ENCODE measurements at places on chromosomes 12 and 14.

- no peak for DNase-seq
Observed at GRCh38 chr14:104307246-104307626, 168.8 kb downstream of the KIF26A start.

DNA sequence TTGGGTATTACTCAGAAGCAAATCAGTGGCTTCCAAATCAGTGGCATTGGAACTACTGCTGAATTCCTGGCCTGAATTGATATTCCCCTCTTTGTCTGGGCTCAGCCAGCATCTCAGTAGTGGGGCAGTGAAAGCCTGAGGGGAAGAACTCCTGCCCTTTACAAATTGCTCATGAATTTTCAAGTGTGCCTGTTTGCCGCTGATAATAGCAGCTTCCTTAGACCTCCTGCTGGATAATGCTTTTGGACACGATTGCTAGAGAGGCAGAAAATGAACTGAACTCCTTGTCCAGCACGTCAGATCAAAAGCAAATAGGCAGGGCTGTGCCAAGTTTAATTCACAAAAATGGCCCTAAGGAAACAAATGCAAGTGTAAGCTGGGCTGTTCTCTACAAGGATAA is 91.3 kb upstream of the GZMB start:
- DNase-seq: no peak

DNA sequence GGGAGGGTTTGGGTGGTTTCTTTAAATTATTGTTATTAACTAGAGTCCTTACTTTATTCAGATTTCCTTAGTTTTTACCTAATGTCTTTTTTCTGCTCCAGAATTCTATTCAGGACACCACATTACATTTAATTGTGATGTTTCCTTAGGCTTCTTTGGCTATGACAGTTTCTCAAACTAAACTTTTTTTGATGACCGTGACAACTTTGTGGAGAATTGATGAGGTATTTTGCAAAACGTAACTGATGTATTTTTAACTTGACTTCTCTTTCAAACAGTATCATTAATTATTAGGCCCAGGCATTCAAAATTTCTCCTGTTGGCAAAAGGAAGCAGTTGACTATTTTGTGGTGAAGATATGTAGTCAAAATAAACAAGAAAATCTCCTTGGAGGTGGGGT is 10.5 kb downstream of the RNASE6 start:
- DNase-seq: no peak

GRCh38 chr12:98863167-98863566 is 218.1 kb downstream of the APAF1 start:
- no peak for DNase-seq

DNA sequence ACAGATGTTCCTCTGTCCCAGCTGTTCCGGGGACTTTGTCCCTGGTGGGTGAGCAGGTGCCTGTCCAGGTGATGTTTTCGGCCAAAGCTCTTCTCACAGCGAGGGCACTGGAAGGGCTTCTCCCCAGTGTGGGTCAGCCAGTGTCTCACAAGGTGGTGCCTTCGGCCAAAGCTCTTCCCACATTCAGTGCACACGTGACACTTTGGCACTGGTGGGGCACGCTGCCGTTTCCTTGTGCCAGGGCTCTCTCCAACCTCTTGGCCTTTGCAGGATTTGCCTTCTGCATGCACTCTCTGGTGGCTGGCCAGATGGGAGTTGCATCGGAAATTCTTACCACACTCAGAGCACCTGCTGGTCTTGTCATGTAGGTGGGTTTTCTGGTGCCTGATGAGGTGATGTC is 7.7 kb downstream of the ZNF641 start:
- DNase-seq: no peak

GRCh38 chr12:89636052-89636775 is 72.4 kb downstream of the ATP2B1 start:
- DNase-seq: no peak

GRCh38 chr12:88946372-88946997 is 366.2 kb upstream of the KITLG start:
- DNase-seq: no peak

DNA sequence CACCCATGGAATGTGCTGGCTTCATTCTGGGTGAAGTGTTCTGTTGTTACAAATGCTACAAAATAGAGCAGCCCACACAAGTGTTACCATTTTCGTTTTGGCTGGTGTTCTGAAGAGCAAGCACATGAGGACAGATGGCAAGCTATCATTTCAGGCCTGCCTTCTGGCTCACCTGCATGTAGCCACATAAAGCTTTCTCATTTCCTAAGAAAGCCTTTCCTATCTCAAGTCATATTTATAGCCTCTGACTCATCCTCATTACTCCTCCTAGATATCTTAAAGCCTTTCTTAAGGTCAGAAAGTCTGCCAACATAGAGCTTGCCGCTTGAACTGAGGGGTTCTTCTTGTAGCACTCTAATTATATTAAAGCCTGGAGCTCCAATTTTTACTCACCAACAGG is 89.0 kb downstream of the PTPRR start:
- no peak for DNase-seq

- no peak for DNase-seq
Observed at GRCh38 chr14:100679153-100679552, 47.5 kb upstream of the DLK1 start.

DNA sequence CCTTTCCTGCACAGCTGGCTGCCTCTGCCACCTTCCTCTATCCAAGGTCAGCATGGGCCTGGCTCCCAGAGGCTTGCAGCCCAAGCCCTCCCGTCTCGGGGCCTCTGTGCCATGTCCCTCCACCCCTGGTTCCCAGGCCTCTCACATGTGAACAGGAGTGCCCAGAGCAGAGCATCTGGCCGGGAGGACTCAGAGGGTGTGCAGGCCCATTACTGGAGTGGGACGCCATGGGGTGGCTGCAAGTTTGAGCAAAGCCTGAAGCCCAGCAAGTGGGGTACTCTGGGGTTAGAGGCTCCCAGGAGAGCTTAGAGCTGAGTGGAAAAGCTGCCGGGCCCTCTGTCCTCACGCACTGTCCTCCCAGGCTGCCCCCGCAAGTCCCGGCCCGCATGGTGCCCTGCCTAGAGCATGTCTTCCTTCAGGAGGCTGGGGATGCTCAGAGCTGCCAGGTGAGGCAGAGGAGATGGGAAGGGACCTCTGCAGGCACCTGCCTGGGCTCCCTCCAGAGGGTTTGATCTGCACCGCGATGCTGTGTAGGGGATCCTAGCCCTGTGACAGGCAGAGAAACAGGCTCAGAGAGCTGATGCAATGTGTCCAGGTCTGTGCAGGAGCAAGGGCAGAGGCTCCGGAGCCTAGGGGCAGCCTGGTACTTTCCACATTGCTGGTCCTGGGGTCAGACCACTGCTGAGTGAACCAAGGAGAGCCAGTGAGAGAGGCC is 39.8 kb downstream of the DIO3 start:
- no peak for DNase-seq

GRCh38 chr12:119689935-119690500 is 22.1 kb downstream of the PRKAB1 start:
- DNase-seq: no peak

DNA sequence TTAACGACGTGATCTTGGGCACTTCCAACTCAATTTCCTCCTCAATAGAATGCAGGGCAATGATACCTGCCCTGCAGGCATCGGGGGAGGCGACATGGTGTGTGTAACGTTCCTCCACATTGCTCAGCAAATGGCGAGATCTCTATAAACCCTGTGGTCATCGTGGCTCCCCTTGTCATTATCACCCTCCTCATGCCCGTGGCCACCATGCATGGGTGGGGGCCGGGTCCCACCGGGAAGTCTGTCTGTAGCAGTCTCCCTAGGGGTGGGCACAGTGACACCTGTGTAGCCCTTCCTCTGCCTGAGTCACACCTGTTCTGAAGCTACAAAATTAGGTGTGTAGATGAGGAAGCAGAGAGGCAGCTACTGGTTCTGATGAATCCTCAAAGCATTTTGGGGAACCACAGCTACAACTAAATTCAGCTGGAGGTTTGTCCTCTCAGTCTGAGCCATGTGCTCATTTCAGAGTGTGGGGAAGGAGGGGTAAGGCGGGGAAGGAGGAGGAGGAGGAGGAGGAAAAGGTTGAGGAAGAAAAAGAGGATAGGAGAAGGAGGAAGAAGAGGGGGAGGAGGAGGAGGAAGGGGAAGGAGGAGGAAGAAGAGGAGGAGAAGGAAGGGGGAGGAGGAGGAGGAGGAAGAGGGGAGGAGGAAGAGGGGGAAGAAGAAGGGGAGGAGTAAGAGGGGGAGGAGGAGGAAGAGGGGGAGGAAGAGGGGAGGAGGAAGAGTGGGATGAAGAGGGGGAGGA is 11.0 kb upstream of the CACNA2D4 start:
- DNase-seq: no peak

DNA sequence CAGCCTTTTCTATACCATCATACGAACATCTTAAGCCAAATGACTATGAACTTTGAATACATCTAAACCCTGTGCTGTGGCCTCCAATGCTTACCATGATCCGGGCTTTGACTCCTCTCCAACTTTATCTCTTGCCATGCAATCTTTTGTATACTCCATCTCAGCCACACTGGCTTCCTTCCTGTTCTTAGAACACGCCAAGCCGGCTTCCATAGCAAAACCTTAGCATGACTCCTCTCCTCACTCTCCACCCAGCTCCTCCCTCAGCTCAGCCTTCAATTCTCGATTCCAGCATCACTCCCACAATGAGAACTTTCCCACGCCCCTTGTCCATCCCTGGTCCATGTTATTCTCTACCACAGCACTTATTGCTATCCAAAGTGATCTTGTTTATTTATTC is 228.3 kb downstream of the NTF3 start:
- no peak for DNase-seq

GRCh38 chr14:84857571-84857970 is 672.4 kb upstream of the FLRT2 start:
- DNase-seq: no peak

DNA sequence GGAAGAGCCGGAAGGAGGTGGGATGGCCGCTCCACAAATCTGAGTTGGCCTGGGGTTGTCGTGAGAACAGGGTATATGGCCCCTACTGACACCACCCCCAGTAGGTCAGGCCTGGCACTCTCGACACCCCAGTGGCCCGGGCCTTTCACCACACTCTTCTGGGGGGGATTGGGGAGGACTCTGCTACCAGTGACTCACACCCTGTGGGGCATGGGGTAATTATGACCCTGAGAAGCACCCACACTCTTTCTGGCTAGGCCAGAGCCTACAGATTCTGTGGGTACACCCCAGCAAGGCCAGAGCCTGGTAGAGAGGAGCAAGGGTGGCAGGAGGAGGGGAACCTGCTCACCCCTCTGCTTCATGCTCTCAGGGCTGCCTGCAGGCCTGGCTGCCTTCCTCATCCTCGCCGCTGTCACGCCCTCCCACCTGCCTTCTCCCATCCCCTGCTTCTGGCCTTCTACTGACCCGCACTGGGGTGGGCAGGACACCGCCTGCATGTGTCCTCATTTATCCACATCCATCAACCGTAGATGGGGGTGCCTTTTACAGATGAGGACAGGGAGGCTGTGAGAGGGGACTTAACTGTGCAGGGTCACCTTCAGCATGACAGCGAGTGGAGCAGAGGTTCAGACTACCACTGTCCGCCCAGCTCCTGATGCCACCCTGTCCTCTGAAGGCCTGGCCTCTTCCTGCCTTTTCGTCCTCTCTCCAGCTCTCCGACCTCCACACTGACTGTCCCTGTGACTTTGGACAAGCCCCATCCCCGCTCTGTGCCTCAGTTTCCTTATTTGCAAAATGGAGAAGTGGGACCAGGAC is 18.4 kb downstream of the ASB2 start:
- no peak for DNase-seq

- no peak for DNase-seq
Observed at GRCh38 chr12:100995201-100995600, 200.6 kb downstream of the ANO4 start.

DNA sequence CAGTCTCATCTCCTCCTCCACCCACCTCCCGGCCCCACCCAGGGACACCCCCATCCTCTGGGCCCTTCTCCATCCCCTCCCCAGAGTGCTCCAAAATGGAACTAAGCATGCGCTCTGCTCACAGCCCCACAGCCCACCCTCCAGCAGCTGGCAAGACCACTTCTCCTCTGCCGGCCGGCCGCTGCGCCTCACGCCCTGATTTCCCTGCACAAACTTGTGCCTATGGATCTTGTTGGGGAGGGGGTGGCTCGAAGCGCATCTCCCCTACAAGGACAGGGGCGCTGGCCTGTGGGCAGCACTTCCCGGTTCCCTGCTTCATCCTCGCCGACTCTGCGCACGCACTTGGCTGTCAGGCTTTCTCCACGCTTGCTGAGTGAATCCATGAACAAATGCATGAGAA is 19.5 kb upstream of the NUDT14 start:
- DNase-seq: no peak

GRCh38 chr14:68888883-68889282 is 90.2 kb downstream of the ACTN1 start:
- no peak for DNase-seq

DNA sequence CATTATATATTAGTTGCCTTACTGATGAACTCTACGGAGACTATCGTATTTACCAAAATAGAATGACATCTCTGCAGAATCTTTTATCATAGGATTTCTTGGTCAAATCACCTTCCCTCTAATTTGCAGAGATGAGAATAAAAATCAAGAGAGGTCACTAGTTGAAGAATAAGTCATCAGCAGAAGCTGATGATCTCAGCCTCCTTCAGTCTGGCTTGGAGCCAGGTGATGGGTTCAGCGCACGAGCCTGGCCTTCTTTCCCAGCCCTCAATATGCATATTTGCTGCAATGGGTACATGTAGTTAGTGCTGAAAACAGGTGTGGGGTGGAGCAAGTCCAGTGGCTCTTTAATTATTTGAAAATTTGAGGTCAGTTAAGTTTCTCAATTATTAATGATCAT is 19.2 kb upstream of the EMP1 start:
- DNase-seq: no peak

All from stimulated activated naive CD4-positive, alpha-beta T cell treated with Interleukin-2 at 50 U/mL for 16 hours (primary cell).